GM23248 (cell line): ENCODE measurements at places on chromosomes 12 and 14. TPM values are rescaled to one million over a fixed set of nuclear protein-coding genes. Genes with fewer than 3 reads are reported as not detected.

DNA sequence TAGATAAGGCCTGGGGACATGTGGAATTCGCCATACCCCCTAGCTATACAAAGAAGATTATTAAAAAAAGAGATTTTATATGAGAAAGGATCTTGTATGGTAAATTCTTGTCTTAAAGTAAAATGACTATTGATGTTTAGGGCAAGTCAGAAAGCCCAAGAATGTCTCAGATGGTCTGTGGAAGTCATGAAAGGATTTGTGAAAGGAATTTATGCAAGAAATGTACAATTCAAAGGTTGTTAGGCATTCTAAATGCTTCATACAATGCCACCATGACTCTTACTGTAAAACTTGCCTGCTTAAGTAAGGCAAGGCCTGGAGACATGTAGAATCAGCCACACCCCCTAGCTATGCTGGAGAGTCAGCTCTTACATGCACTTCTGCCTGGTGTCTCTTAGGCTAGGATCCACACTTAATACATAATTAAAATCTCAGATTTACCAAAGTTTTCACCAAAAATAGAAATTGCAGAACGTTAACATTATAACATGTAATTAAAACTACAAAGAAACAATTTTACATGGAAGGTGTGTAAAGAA, 8.9 kb upstream of the ETNK1 start:
- DNase-seq: no peak

DNA sequence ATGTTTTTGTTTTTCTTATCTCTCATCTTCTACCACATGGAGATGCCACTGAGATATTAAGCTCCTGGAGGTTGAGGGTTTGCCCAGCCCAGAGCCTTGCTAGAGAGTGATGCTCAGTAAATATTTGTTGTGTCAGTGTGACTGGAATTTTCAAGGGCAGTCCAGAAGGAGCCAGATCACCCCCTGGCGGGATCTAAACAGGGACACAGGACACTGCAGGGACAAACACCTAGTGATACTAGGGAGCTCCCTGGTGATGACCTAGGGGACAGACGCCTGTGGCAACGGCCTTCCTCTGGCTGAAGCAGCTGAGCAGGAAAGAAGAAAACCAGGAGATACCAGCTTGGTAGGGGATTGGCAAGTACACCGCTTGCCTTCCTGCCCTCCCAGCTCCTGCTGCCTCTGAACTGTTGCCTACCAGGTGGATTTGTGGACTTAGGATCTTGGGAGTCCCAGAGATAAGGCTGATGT, 714.4 kb upstream of the TBX3 start:
- no peak for DNase-seq

- no peak for DNase-seq
Observed at GRCh38 chr14:93041830-93042229, 73.9 kb downstream of the ITPK1 start.

GRCh38 chr12:107014055-107014454, 27.1 kb upstream of the MTERF2 start:
- DNase-seq: peak; percentile 3

DNA sequence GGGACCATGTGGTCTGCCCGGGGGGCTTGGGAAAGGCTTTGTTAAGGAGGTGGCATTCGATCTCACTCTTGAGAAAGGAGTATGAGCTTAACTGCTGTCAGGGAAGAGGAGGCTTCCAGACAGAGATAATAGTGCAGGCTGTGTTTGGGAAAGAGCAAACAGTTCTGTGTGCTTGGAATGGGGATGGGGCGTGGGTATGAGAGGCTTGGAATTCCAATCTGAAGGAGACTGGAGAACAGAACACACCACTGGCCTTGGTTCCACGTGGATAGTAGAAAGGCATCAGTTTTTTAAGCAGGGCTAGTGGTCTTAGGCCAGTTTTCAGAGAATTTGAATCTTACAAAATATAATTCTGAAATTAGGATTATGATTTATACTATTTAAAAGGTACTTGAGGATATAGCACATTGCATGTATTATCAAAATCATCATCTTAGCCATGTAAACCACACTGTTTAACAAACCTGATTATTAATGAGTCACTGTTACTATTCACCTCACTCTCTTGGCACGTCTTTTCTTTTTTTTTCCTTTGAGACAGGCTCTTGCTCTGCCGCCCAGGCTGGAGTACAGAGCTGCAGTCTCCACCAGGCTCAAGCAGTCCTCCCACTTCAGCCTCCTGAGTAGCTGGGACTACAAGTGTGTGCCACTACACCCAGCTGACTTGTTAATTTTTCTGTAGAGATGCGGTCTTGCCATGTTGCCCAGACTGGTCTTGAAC, 38.5 kb upstream of the KCNK13 start:
- peak; percentile 16 for DNase-seq

DNA sequence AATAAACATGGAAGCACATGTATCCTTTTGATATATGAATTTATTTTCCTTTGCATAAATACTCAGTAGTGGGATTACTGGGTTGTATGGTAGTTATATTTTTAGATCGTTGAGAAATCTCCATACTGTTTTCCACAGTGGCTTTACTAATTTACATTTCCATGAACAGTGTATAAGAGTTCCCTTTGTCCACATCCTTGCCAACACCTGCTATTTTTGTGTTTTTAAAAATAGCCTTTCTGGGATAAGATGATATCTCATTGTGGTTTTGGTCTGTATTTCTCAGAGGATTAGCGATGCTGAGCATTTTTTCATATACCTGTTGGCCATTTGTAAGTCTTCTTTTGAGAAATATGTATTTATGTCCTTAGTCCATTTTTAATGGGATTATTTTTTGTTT, 329.2 kb upstream of the KITLG start:
- no peak for DNase-seq

DNA sequence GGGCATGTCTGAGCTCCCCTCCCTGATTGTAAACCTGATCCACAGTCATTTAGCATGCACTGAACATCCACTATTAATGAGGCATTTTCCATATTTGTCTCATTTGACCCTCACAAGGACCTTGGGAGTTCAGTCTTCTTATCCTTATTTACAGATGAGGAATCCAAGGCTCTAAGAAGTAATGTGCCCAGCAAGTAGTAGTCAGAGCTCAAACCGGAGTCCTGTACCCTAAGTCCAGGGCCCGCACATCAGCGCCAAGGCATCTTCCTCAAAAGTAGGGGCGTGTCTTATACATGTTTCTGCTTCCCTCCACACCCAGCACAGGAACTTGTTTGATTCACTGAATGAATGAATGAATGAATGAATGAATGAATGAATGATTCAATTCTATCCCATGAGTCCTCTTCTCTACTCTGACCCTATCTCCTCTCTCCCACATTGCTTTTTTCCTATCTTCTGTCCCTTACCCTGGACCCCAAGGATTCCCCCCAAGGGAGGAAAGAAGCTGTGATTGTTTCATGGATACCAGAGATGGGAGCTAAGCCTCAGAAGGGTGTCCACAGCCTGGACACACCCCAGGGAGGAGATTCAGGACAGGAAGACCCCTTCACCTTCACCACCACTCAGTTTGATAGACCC, 21.8 kb upstream of the KRT8 start:
- peak; percentile 20 for DNase-seq

DNA sequence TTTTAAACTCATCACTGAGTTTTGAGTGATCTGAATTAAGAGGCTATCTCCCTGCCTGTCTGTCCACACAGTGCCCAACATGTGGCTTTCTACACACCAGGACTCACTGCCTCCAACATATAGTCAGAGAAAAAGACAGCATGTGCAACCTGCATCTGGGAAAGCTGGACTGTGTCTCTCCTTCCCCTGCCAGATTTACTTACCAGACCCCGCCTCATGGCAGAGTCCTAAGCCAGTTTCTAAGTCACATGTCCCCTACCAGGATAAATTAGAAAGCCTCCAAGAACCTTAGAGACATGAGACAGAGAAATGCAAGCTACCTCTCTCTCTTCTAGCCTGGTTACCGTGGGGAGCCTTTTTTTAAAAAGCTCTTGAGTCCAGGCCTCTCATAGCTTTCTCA, 2.7 kb upstream of the HDAC7 start:
- DNase-seq: no peak

- DNase-seq: no peak
Observed at GRCh38 chr12:18811273-18811672, 73.4 kb downstream of the CAPZA3 start.

- DNase-seq: peak; percentile 56
Observed at GRCh38 chr14:103819503-103820307, 27.7 kb downstream of the PPP1R13B start.

DNA sequence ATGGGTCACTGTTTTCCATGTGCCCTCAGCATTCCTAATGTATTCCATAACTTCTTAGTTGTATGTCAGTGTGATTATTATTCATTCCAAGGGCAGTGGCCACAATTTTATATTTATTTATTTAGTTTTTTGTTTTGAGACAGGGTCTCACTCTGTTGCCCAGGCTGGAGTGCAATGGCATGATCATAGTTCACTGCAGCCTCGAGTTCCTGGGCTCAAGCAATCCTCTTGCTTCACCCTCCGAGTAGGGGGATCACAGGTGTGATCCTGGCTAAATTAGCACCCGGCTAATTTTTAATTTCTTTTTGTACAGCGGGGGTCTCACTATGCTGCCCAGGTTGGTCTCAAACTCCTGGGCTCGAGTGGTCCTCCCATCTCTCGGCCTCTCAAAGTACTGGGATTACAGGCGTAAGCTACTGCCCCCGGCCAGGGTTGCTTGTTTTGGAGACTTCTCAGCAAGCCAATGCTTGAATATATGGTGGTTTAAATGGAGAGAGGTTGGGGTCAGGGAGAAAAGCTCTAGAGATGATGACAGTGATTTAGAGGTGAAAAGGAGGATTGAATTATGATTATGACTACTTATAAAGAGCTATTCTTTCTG, 7.6 kb downstream of the GPRC5A start:
- DNase-seq: no peak

- peak; percentile 19 for DNase-seq
Observed at GRCh38 chr12:27651201-27651600, 45.0 kb upstream of the REP15 start.

DNA sequence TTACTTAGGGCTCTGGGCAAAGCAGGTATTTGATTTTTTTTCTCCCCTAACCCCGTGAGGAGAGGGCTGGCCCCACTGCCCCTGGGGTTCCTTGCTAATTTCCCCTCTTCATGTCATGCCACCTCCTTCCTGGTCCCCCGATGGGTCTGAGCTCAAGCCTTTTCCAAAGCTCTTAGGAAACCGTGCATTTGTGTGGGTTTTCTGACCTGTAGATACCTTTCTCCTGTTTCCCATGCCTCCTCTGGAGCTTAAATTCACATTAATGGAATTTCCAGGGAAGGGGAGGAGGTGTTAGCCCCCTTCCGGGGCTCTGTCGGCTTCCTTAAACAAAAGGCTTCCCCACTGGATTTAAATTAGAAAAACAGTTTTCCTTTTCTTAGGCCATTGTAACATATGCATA, 12.6 kb downstream of the SFSWAP start:
- no peak for DNase-seq

DNA sequence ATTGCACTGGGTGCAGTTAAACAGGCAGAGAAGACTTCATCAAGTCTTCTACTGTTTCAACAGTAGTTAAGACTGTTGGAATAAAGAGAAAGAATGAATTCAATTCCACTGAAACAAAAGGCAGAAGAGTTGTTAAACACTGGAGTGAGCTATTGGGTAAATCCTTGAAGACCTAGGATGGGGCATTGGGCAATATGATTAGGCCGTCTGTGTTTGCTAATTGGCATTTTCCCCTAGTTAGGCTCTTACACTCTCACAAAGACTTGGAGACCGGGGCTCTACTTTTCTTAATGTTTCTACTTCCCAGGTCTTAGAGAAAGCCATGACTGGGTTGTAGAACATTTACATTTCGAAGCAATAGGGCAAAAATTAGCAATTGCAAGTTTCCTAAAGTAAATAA, 402.1 kb downstream of the NAV3 start:
- no peak for DNase-seq

GRCh38 chr12:34601689-34602088, 579.4 kb downstream of the ALG10 start:
- DNase-seq: no peak

GRCh38 chr14:92626041-92626440, 112.5 kb downstream of the RIN3 start:
- DNase-seq: no peak

GRCh38 chr12:6092784-6093722, 31.4 kb downstream of the VWF start:
- peak; percentile 94 for DNase-seq

DNA sequence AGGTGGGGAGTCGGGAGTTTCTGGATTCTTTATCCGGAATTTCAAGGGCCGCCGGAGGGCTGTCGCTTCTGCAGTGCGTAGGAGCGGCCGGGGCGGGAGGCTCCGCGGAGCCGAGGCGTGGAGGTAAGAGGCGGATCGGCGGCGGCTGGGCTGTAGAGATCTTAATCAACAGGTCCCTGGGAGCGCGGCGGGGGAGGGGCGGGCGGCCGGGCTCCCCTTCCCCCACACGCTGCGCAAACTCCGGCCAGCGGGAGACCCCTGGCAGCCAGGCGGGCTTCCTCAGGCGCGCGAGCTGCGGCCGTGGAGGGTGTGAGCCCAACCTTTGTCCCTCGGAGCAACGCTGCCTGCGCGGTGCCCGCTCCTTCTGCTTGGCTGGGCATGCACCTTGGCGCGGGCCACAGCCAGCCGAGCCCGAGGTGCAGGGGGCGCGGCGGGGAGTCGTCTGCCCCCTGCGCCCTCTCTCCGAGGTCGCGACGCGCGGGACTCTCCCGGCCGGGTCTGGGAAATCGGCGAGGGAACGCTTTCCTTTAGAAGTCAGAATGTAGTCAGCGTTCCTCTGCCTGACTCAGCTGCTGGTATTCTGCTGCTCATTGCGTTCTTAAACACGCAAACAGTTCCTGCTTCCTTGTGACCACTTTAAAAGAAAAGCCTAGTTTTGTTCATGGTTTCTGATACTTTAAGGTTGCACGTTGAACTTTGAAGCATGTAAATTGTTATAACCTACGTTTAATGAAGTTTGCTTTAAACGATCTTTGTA, at the start of gene PALS1:
Gene PALS1 (plus strand): TSS at position 25 of the 757 bp plus-strand sequence. CDS start 37,736 bp downstream, outside the sequence.
- DNase-seq: peak; percentile 94

DNA sequence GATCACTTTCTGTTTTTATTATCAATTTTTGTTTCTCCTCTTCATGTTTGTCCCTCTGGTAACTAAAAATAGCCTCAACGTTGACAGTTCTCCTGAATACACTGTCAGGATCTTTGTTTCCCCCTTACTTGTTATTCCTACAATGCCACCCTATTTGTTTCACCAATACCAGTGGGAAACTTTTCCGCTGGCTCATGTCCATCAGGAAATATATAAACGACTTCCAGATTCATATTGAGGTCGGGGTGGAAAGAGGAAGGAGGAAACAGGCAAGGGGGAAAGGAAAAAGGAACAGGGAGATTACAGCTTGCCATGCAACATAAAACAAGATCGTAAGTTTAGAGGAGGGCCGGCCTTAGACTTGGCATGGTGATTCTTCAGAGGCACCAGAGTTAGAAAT, 61.7 kb downstream of the BTBD7 start:
- DNase-seq: no peak

Gene POTEM
- total RNA-seq: not detected in 2 replicates

Gene ALX1
- total RNA-seq: 0.13 TPM in 1 of 2 replicates, not detected in the other

Gene CEBPE
- not detected in 2 replicates for total RNA-seq

Gene NFE2
- total RNA-seq: not detected in 2 replicates

Gene FBLN5
- total RNA-seq: 234 TPM in 2 replicates

Gene TAS2R7
- total RNA-seq: not detected in 2 replicates

Gene BDKRB1
- 3.9 and 5.5 TPM in 2 replicates for total RNA-seq

Gene AQP6
- not detected in 2 replicates for total RNA-seq

Gene NAV3
- total RNA-seq: 49.8 and 69.9 TPM in 2 replicates

Gene CFAP251
- 1.6 and 4.4 TPM in 2 replicates for total RNA-seq
